ENCODE measurements at places on chromosomes 2 and 18.
A peak's percentile ranks its signal among the peaks of the same experiment; 100 is the strongest.

DNA sequence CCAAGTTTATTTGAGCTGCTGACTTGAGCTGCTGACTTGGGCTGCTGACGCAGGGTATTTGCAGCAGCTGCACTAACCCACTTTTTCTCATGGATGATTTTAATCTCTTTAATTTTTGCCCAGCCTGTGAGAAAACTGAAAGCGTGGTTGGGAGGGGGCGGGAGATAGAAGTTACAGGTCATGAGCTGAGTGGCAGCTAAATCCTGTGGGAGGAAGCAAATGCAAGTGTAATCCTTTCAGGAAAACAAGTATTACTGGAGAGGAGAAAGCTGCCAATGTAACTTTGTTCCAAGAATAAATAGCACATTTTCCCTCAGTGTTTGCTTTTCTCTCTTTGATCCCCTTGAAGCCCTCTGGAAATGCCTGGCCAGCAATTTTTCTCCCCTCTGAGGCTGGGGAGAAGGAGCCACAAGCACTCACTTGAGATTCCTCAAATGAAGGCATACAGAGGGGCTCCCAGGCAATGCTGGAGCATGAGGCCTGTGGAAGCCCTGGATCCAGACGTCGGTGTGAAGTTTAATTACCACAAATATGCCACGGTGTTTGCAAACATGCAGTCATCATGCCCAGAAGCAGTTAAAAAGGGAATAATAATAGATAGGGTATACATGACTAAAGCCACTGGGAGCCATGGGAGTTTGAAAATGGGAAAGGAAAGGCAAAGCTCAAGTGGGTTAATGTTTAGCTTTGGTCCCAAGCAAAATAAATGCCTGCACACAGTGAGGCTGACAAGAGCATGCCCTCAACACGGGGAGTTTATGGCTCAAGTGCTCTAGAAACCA is 10.4 kb upstream of the EVA1A start:
- DNase-seq, result no peak

DNA sequence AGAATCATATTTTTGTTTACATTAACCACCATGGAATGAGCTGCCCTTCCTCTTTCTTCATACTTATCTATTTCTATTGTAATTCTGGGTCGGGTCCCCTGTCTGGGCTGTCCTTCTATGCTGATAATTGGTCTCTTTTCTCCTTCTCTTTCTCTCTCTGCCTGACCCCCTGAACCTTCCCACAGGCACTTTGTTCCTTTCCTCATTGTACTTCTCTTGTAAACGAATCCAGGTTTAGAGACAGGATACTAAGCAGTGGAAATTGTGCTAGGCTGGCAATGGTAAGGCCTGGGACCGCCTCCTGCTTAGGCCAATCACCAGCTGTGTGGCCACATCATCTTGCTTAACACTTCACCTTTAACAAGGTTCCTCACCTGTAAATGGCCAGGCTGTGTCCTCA is 137.0 kb downstream of the ZNF532 start:
- no peak for DNase-seq

DNA sequence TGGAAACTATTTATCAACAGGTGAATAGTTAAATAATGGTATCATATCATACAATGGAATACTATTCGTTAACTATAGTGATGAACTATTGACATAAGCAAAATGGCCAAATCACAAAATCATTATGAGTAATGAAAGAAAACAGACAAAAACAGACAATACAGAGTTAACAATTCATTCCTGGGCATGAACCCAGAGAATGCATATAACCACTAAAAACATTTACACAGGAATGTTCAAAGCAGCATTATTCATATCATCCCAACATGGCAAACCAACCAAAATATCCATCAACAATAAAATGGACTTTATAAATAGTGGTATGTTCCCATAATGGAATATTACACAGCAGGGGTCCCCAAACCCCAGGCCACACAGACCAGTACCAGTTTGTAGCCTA is 131.2 kb upstream of the CYP1B1 start:
- no peak for DNase-seq

GRCh38 chr2:142796588-142796987 is 80.9 kb upstream of the KYNU start:
- no peak for DNase-seq

- no peak for DNase-seq
Observed at GRCh38 chr2:152419944-152420343, 85.0 kb downstream of the FMNL2 start.

- DNase-seq, result no peak
Observed at GRCh38 chr2:189056200-189057106, 82.3 kb downstream of the COL3A1 start.

DNA sequence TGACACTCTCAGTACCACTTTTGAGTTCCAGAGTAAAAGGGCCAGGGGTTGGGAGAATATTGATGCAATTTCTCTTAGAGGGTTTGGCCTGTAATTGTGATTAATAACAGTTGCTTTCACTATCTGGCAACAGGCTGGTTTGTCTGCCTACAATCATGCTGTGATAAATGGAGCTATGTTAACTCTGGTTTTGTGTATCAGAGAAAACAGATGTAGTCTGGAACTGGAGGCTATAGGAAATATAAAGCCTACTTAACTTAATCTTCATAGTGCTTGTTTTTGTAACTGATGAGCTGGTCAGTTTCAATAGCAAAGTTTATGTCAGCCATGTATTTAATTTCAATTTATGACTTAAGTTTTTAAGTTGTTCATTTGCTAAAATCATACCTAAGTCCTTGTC is 138.0 kb downstream of the AGPS start:
- DNase-seq, result no peak

DNA sequence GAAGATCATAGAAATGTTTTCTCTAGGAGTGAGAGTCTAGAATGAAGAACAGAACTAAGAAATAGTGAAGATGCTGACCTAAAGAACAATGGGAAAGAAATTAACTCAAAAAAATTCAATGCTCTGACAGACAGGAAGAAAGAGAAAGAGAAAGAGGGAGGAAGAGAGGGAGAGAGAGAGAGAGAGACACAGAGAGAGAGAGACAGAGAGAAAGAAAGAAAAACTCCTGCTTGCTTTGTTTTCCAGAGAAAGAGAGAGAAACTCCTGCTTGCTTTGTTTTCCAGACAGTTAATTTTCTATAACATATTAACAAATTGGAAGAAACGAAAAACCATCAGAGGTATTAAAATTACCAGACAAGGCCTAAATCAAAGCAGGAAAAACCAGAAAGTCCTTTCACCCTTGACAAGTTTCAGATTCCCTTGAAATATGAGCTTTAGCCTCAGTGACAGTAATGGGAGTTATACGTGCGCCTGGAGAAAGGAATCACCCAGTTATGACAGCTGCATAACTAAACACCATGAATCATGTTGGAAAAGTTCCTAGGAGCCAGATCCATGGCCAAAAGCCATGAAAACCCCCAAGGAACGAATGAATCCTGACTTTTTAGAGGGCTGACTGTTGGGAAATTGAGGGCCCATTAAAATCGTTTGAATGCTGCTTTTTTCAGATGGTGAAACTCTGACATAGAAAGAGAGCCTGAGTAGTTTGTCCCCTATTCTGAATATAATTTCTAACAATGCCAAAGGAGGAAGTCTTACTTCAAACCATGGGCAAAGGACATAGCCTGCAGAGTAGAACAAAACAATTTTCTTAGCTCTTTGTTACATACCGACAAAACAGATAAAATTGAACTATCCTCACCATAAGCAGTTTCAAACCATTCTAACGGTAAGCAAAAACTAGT is 228.6 kb upstream of the CHST9 start:
- DNase-seq, result no peak

DNA sequence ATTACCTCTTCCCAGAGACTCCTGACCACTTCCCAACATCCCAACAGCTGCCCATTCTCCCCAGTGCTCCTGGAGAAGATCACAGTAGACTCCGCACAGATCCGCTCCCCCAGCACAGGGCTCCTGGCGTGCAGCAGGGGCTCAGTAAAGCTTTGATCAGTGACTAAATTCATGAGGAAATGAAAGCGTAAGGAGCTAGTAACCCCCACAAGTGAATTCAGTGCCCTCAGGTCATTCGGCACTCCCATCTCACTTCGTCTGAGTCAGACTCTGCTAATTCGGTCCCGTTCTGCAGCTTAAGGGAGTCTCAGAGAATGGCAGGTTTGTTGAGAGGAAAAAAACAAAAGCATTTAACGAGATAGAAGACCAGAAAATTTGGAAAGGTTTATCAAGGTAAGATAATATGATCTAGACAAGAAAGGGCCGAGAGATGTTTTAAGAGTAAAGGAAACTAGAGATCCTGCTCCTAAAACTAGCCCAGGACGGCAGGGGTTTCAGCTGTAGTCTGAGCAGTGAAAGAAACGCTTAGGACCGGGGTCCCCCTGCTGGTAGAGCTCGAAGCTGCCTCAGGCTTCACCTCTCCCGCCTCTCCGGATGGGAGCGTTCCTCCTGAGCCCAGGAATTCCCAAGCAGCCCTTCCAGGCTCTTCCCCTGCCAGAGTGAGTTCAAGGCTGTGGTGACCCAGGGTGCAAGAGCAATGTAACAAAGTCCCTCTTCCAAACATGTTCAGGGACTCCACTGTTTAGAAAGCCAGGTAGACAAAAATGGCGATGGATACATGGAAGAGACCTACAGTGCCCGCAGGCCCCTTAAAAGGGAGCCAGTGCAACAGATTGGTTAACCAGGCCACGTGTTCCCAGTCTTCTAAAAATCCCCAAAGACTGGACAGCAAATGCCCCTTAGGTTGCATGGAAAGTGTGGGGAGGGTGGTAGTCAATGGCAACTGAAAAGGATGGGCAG is 127.3 kb downstream of the DNER start:
- peak; percentile 23 for DNase-seq

DNA sequence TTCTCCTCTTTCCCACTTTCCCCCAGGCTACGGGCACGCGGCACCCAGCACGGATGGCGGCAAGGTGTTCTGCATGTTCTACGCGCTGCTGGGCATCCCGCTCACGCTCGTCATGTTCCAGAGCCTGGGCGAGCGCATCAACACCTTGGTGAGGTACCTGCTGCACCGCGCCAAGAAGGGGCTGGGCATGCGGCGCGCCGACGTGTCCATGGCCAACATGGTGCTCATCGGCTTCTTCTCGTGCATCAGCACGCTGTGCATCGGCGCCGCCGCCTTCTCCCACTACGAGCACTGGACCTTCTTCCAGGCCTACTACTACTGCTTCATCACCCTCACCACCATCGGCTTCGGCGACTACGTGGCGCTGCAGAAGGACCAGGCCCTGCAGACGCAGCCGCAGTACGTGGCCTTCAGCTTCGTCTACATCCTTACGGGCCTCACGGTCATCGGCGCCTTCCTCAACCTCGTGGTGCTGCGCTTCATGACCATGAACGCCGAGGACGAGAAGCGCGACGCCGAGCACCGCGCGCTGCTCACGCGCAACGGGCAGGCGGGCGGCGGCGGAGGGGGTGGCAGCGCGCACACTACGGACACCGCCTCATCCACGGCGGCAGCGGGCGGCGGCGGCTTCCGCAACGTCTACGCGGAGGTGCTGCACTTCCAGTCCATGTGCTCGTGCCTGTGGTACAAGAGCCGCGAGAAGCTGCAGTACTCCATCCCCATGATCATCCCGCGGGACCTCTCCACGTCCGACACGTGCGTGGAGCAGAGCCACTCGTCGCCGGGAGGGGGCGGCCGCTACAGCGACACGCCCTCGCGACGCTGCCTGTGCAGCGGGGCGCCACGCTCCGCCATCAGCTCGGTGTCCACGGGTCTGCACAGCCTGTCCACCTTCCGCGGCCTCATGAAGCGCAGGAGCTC is 35.4 kb downstream of the KCNK3 start:
- DNase-seq, result no peak

- DNase-seq, result no peak
Observed at GRCh38 chr2:221106241-221106640, 465.9 kb downstream of the EPHA4 start.

- DNase-seq, result no peak
Observed at GRCh38 chr2:28665041-28665704, 86.5 kb upstream of the PPP1CB start.

DNA sequence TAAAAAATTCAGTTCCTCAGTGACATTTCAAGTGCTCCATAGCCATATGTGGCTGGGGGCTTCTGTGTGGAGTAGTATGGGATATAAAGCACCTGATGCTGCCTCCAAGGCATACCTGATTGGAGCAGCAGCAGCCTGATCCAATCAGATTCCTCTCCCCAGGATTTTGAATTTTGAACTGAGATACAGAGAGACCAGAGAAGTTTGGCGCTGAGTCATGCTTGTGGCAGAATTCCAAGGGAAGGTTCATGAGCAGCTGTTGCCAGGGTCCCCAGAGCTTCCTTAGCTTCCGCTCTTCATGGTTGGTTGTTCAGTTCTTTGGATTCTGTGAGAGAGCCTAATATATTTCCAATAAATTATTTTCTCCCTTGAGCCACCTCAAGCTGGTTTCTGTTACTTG is 29.0 kb upstream of the CFAP36 start:
- no peak for DNase-seq

DNA sequence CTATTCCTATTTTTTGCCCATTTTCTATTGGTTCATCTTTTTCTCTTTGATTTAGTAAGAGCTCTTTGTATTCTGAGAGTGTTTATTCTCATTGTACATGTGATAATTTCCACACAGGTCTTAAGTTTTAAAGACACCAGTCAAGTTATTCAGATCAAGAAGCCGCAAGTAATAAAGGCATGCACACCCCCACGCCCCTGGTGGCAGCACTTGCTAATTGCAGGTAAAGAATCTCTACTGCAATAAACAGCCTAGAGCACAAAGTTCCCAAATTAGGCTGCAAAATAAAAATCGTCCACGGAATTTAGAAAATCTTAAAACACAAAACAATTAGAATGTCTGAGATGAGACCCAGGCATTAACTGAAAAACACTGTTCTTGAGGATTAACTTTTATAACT is 45.2 kb downstream of the ST3GAL5 start:
- no peak for DNase-seq

GRCh38 chr2:237296756-237297155 is 117.2 kb downstream of the COL6A3 start:
- DNase-seq, result no peak

DNA sequence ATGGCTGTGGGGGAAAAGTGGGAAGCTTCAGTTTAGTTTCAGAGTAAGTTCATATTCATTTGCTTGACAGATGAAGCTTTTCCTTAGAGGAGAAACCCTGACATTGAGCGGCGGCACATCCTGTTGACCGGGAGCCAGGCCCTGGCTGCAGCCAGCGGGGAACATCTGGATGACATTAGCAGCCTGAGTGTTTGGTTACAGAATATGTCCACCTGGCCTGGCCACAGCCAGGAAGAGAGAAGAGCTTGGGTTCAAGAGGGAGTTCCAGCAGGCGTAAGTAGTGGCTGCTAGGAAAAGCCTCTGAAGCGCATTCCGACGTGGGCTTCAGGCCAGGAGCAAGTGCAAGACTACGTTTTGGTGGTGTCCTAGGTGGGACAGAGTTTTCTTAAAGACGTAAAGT is 144.9 kb upstream of the MYCN start:
- DNase-seq, result no peak

DNA sequence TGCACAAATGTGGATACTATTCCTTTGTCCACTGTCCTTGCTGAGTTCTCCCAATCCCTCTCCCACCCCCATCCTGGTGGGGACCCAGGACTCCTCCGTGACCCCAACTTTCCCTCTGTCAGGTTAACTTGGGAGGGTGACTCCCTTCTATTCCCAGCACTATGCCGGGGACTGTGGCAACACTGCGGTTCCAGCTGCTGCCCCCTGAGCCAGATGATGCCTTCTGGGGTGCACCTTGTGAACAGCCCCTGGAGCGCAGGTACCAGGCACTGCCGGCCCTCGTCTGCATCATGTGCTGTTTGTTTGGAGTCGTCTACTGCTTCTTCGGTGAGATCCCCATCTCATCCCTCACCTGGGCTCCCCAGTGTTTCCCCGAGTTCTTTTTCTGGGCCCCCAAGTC is 739 bp downstream of the TMEM198 start:
- DNase-seq, result no peak
